ENCODE measurements at places on chromosomes 1 and 21. TPM values are rescaled to one million over a fixed set of nuclear protein-coding genes. Genes with fewer than 3 reads are reported as not detected.
A peak's percentile ranks its signal among the peaks of the same experiment; 100 is the strongest.

UTS2 gene
- not detected for total RNA-seq

RIMS3 gene
- 4.2 TPM for total RNA-seq

- no peak overlapping the region for H3K27ac ChIP-seq
- no peak for DNase-seq
- H3K4me3 ChIP-seq: no peak overlapping the region
- peaks cover 50% of the 10 kb centered on the region for H3K4me1 ChIP-seq
These were observed 117.5 kb downstream of the TGFB2 start for GRCh38 chr1:218462587-218462986.

GRCh38 chr1:197924516-197925123 lies 7.4 kb downstream of the LHX9 start:
- no peak overlapping the region for H3K4me3 ChIP-seq
- DNase-seq: no peak
- H3K4me1 ChIP-seq: peaks cover 11% of the 10 kb centered on the region
- no peak overlapping the region for H3K27ac ChIP-seq

DNA sequence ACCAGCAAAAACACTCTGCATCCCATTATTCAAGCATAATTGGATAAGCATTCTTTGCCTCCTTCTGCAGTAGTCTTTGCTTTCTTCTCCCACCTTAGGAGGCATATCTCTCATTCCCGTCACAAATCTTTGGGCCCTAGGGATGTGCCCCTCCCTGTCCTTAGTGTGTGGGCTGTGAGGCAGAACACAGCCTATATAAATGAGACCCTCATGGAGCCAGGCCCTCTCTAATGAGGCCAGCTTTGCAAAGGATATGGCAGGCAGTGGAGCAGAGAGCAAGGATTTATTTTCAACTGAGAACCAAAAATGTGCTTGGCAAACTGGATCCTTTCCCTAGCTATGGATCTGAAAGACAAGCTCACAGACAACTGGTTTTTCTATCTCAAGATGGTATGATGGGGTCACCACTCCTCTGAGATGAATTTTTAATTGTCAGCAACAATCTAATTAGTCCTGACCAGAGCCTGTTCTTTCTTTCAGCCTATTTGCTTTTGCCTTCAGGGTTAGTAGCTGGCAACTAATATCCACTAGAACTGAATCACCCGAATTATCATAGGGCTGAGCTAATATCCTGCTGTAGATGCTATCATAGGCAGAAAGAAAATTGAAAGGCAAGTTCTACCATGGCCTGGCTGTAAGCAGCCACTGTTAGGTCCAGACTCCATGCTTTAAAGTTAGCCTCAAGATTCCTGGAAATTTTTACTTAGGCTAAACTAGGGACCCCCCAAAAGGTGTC lies 134.2 kb downstream of the SYT2 start:
- H3K36me3 ChIP-seq: peaks cover 15% of the 10 kb centered on the region
- peak overlapping the region; percentile 94 for H3K27ac ChIP-seq
- no peak for DNase-seq
- no peak overlapping the region for H3K4me3 ChIP-seq
